ENCODE measurements at places on chromosomes 12 and 14.

DNA sequence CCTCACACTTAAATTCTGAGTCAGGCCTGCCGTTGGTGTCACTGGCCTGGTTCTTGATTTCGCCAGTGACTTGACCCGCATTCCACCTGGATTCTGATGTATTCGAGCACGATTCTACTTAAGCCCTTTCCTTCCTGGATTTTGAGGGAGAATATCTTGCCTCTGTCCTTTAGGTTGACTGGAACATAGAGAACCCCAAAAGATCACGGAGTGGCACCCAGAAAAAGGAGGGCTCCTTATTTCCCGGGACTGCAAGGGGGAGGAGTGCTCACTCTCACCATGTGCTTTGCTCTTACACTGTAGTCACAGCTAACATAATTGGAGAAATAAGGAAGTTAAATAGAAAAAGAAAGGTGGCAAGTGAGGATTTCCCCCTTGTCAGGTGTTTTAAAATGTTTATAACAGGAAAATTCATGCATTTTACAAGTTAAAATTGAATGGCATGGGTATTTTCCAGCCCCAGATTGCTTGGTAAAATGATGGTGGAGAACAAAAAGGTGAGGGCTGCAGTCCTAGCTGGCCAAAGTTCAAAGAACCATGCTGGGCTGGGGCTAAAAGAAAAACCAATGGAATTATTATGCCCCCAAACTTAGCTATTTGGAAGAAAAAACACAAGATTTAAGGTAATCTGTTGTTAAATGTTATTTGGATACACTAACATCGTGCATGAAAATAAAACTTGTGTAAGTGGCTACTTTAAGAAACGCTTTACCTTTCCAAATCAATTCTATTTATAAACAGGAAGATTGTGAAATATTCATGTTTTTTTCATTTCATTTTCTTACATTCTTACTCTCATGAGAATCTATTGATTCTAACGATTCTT lies 8.9 kb downstream of the FOXA1 start:
- no peak for DNase-seq

- DNase-seq: no peak
Measured at GRCh38 chr14:59328454-59328853, 136.7 kb downstream of the GPR135 start.

DNA sequence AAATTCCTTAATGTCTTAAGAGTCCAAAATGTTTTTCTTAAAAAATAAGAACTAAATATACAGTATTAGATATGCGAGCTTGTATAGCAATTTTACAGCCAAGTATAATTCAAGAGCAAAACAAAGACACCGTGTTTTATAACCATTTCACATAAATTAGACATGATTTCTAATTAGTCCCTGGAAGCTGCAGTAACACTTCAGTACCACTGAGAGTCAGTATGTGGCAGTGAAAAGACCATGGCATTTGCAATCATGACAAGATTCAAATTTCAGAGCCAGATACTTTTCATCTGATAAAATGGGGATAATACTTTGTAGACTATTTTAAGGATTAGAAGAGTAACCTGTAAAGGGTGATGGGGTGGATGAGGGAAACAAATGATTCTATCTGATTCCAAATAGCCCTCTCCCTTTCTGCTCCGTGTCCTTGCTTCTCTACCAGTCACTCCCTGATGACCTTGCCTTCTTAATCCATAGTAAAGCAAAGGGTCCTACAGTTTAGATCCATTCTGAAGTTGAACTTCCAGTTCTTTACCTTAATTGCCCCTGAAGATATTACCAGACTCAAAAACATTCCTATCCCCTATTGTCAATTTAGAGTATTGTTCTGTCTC lies 145.4 kb upstream of the ABCD2 start:
- no peak for DNase-seq

- DNase-seq: no peak
Measured at GRCh38 chr12:11879306-11879705, 191.4 kb upstream of the BCL2L14 start.

GRCh38 chr12:24697769-24698168 lies 251.1 kb downstream of the BCAT1 start:
- no peak for DNase-seq

GRCh38 chr12:66144791-66145754 lies 14.5 kb upstream of the LLPH start:
- DNase-seq: no peak

GRCh38 chr14:90521084-90521929 lies 124.5 kb downstream of the CALM1 start:
- DNase-seq: no peak

DNA sequence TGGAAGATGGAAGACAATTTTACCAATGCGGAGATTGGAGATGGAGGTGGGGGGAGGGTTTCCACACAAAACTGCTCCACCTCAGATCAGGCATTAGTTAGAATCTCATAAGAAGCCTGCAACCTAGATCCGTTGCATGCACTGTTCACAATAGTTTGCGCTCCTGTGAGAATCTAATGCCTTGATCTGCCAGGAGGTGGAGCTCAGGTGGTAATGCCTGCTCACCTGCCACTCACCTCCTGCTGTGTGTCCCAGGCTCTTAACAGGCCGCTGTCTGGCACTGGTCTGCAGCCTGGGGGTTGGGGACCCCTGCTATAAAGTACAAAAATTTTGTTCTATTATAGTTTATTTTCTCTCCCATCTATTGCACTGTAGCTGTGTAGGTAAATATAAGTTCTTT lies 84.9 kb upstream of the FOXG1 start:
- no peak for DNase-seq

GRCh38 chr12:50132505-50133135 lies 20.6 kb downstream of the COX14 start:
- DNase-seq: no peak

DNA sequence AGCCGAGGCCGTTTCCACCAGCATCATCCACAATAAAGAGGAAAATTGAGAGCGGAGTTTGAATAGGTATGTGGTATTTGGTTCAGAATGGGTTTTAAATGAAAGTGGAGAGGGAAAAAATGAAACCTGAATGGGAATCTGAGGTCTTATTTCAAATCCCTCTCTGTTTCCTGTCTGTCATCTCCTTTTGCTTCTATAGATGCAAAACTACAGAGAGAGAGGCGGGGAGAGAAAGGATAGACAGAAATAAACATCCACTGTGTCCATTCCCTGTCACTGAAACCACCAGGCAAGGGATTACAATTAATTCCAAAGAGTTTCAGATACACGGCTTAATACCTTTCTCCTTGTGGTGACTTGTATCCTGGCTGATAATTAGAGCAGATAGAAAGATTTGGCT lies 102.3 kb downstream of the DAD1 start:
- DNase-seq: no peak

GRCh38 chr14:91509083-91509877 lies 830 bp downstream of the PPP4R3A start:
- DNase-seq: no peak

- no peak for DNase-seq
Measured at GRCh38 chr14:32494609-32495434, 165.7 kb downstream of the AKAP6 start.

DNA sequence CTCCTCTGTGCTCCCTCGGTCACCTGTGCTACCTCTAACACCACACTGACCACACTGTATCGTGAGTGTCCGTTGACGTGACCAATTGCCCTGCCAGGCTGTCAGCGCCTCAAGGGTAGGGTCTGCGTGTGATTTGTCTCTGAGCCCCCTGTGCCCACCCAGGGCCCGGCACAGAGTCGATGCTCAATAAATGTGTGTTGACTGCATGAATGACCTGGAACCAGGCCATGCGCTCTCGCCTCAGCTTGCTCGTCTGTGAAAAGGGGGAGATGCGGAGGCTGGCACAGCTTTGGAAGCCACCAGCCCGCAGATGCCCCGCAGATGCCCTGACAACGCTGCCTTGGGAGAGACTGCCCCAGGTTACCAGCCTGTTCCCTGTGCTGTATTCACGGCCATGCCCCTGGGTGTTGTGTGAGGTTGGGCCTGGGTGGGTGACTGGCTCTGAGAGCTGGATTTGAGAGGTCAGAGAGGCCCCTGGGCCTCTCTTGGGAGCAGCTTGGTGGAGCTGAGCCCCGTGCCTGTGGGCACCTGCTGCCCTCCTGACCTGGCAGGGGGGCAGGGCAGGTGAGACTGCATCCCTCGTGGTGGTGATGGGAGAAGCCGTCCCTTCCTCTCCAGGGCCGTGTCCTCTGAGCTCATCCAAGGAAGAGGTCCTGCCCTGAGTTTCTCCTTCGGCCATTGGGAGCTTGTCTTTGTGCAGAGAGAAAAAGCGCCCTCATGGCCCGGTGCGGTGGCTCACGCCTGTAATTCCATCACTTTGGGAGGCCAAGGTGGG lies 43.2 kb downstream of the CYP46A1 start:
- no peak for DNase-seq

- DNase-seq: no peak
Measured at GRCh38 chr12:52268212-52268611, 6.2 kb upstream of the KRT86 start.

DNA sequence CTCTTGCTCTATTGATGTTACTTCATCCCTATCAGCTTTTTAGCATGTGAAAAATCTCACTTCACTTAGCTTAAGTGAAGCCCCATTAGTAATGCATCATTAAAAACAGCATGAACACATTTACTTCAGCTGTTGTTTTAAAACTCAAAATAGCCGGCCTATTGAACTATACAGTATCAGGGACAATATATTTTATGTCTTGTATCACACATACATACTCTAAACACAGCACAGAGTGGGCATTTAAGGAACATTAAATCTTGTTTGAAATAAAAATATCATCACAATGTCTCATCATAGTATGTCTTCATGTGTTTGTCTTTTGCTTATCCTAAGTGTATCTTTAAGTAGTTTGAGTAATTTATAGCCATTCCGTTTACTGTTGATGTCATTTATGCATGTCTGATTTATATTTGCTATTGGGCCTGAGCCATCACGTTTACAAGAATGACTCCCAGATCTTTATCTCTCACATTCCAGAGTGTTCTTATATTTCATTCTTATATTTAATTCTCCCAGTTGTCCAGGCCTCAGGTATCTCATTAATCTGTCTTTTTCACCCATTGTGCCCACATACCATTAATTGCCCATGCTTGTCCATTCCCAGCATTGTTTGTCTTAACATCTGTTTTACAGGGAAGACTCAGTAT lies 57.5 kb downstream of the ARHGAP5 start:
- no peak for DNase-seq

DNA sequence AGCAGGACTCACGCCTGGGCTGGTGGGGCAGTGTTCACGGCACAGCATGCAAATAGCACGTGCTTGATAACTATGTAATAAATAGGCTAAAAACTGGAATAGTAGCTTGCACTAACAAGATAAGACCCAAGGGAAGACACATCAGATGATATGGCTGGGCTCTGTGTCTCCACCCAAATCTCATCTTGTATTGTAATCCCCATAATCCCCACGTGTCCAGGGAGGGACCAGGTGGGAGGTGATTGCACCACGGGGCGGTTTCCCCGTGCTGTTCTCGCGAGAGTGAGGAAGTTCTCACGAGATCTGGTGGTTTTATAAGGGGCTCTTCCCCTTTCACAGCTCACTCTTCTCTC lies 46.9 kb downstream of the RIMBP2 start:
- no peak for DNase-seq

DNA sequence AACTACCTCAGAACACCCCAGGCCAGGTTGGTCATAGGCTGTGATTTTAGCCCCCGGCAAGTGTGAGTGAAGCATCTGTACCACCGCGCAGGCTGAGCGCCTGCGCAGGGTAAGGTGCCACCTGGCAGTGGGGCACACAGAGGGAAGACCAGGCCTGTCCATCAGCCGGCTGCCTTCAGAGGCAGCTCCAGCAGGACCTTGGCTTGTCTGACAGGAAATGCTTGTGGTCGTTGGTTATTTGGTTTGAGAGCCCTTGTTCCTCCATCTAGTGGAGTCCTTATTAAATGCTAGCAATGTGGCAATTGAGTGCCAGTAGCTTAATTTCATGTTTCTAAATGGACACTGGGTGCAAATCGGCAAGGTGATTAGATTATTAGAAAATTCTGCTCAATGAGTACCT lies 27.5 kb downstream of the SLC25A29 start:
- DNase-seq: no peak

DNA sequence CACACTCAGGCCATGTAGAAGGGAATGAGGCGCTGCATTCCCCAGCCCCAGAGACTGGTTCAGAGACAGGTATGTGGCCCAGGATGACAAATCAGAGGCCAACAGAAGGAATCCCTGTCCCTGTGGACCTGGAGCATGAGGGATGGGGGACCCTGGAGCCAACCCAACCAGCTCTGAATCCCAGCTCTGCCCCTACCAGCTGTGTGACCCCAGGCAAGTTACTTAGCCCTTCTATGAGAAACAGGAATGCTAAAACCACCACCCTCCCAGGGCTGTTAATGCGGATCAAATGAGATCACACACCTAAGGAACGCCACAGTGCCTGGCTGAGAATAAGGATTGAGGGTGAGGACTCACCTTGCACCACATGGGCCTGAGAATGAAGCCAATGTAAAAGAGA lies 15.6 kb downstream of the ITPK1 start:
- no peak for DNase-seq

GRCh38 chr12:80814453-80814852 lies 97.7 kb downstream of the MYF5 start:
- no peak for DNase-seq

GRCh38 chr12:64412459-64412858 lies 8.3 kb downstream of the XPOT start:
- DNase-seq: no peak

DNA sequence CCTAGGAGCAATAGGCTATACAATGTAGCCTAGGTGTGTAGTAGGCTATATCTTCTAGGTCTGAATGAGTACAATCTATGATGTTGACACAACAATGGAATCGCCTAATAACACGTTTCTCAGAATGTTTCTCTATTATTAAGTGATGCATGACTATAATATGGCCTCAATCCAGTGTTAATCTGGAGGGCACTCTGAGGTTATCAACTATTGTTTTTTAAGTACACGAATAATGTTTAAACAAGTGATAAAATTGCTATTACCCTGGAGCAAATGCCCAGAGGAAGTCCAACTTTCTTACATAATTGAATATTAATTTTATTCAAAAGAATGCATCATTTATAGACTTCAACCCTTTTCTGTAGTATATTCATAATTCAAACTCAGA lies 16.4 kb upstream of the CNIH1 start:
- no peak for DNase-seq

DNA sequence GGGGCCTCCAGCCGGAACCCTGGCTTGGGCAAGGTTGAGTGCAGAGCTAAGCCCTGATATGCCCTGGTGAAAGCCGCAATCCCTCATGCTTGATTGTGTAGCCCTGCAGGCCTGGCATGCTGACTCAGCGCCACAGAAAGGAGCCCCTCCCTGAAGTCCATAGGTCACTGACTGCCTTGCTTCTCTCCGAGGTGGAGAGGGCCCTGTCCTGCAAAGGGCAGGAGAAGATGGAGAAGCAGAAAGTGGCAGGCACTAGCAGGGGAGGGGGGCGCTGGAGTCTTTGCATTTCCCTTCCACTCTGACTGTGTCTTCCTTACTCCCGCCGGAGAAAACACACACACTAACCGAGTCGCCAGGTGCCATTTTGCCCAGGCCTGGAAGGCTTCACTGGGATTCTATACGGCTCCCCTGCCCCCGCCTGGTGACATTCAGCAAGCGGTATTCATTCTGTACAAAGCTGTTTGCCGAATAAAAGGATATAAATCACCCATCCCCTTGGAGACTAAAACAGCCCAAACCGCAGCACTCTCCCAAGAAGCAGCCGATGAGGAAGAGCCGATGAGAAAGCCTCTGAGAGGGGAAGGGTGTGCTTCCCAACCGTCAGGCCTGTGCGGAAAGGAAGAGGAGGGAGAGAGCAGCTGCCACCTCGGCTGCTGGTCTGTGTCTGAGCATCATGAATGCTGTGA lies 69.8 kb downstream of the SLC6A12 start:
- DNase-seq: no peak

- no peak for DNase-seq
Measured at GRCh38 chr12:90017316-90017715, 308.7 kb upstream of the ATP2B1 start.
